Fibroblast of skin of back (primary cell): ENCODE measurements at places on chromosomes 11 and 22.

- peak; percentile 90 for DNase-seq
Measured at GRCh38 chr22:35630387-35630793, 13.3 kb upstream of the MB start.

DNA sequence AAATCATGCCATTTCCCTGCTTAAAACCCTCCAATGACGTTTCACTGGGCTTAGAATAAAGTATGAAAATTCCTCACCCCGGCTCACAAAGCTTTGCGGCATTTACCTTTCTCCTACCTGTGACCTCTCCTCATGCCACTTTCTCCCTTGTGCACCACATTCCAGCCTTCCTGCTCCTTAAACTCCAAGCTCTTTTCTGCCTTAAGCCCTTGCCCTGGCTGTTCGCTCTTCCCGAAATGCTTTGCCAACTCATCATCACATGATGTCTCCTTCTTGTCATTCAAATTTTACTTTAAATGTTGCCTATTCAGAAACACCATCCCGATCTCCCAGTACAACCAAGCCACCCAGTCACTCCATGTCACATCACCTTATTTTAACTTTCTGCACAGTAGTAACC is 2.0 kb downstream of the PLEKHA7 start:
- DNase-seq: no peak

- DNase-seq: no peak
Measured at GRCh38 chr22:39279170-39279850, 34.5 kb upstream of the PDGFB start.

GRCh38 chr11:19906126-19906525 is 193.5 kb downstream of the NAV2 start:
- no peak for DNase-seq

GRCh38 chr11:128174465-128175291 is 412.7 kb downstream of the ETS1 start:
- peak; percentile 88 for DNase-seq

DNA sequence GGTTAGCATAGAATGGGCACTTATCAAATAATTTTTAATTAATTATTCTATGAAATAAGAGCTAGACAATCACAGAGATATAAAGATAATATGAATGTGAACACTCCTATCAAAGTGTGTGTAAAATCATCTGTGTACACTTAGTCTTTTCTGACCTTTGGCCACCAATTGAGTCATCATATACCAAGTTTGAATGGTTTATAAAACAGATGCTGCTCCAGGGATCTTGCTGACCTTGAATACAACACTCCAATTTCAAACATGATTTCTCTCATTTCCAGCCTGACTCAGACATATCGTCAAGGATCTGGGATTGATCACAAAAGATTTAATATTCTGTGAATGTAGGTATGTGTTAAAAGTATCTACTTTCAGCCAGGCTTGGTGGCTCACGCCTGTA is 2.9 kb upstream of the OR51V1 start:
- DNase-seq: no peak
